Stimulated activated CD4-positive, alpha-beta T cell treated with anti-CD3 and anti-CD28 coated beads, Interleukin-12 subunit alpha, Interleukin-12 subunit beta, amount 100 ng/mL, for 24 hours (primary cell): ENCODE measurements at places on chromosomes 2 and 18.

GRCh38 chr2:230829959-230830358, 34.8 kb upstream of the ITM2C start:
- no peak for DNase-seq

DNA sequence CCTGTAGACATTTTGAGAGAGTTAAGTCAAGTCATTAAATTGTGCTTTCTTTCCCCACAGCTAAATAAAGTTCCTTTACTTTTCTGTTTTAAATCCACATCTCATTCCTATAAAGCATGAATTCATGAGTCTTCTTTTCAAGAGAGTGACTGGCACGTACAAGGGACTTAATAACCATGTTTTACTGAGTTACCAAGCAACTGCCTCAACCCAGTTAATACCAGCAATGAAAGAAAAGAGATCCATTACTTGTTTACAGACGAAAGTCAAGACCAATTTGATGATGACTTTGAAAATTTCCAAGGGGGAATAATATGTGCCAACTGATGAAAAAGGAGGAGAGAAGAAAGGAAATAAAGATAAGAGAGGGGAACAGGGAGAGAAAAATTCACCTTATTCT, 1082.5 kb upstream of the GYPC start:
- no peak for DNase-seq

DNA sequence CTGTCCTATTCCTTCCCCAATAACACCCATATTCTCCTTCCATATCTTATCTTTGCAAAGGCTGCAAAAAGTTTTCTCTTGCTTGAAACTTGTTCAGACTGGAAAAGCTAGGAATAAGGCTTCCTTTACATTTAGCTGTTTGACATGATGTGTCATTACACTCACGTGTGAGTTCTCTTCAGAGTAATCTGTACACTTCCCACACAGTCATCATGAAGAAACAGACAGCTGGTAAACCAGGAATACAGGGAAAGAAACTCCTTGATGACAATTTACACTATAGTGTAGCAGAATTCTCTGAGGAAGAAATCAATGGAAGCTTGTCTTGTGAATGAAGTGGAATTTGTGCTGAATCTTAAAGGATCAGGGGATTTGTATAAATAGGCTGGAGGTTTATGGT, 628.6 kb upstream of the CDH2 start:
- DNase-seq: no peak

DNA sequence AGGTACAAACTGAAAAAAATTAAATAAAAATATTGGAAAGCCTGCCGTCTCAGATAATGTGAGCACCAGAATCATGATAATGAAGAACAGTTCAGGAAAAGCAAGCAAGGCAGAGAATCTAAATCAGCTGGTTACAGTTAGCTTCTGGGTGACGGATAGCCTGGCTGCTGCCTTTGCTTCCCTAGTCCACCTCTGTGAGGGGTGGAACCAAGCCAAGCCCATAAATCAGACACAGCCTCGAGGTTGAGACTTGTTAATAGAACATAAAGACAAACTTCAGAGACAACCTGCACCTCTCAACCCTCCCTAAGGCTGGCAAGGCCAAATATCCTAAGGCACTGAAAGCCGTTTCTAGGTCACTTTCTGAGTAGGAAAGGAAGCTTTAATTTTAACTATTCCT, 334.7 kb upstream of the SLC39A10 start:
- DNase-seq: no peak

- DNase-seq: no peak
Observed at GRCh38 chr18:9346775-9347174, 12.2 kb downstream of the TWSG1 start.

GRCh38 chr18:54209471-54210180, 14.8 kb downstream of the MBD2 start:
- no peak for DNase-seq

GRCh38 chr2:146874260-146874658, 970.6 kb upstream of the ACVR2A start:
- DNase-seq: no peak

- no peak for DNase-seq
Observed at GRCh38 chr2:104077573-104077972, 776.3 kb upstream of the POU3F3 start.

- DNase-seq: no peak
Observed at GRCh38 chr2:143422681-143423080, 293.5 kb downstream of the ARHGAP15 start.

- peak; percentile 82 for DNase-seq
Observed at GRCh38 chr2:226800941-226801784, 1.5 kb upstream of the IRS1 start.

DNA sequence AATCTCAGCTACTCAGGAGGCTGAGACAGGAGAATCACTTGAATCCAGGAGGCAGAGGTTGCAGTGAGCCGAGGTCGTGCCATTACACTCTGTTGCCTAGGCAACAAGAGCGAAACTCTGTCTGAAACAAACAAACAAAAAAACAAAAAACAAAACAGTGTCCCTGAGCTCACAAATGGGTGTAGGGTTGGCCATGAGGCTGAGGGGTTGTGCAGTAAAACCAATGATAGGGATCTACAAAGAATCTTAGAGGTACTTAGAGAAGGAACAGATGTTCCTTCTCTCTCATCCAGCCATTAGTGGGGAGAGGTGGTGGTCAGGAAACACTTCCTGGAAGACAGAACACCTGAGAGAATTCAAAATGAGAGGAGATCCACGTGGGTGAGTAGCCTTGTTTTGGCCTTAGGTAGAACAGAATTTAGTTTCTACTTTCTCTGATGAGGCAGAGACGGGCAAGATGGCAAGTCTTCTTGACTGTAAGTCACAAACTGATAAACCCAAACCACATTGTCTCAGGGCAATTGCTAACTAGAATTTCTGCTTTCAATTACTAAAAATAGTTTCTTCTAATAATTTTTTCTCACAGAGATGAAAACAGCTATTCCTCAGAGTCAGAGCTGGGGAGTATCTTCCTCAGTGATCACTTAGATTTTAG, 61.5 kb upstream of the PPM1B start:
- DNase-seq: no peak

GRCh38 chr2:65300134-65300760, 72.6 kb downstream of the ACTR2 start:
- DNase-seq: no peak

DNA sequence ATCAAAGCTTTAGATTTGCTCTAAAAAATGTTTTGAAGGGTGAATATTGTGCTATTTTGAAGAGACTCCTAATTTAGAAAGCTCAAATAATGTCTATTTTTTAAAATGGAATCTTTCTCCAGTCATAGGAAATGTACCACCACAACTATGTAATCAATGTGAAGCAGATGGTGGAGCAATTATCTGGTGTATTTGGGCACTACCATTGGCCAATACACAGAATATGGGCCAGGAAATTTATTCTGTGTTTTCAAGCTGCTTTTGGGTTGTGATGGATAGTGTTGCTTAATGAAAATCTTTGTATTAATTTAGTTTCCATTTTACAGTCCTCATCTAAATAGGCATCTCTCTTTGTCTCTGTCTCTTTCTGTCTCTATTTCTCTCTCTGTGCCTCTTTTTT, 17.1 kb upstream of the VWC2L start:
- no peak for DNase-seq

DNA sequence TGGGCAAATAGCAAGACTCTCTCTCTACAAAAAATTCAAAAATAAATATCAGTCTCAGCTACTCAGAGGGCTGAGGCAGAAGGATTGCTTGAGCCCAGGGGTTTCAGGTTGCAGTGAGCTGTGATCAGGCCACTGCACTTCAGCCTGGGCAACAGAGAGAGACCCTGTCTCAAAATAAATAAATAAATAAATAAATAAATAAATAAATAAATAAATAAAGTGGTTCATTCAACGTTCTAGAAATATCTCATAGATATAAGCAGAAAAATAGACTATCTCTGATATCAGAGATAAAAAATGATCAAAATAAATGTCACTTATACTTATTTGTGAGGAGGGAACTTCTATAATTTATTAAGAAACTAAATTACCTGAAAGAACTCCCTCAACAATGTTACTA, 480.9 kb downstream of the FBXO15 start:
- DNase-seq: no peak

DNA sequence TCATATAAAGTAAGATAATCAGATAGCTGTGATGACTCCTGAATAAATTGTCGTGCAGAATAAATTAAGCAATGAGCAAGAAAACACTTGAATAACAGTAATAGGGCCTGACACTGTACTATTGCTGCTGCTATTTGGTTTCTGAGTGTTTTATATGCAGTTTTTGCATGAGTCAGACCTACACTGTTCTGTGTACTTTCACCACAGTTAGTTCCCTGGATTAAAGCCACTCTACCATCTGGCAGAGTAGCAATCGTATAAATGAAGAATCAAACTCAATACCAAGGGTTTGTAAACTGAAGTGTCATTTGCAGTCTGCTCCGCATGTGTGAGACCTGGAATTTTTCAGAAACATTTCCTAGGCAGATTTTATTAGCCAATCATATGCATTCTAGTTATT, 398.6 kb upstream of the CDH7 start:
- no peak for DNase-seq

DNA sequence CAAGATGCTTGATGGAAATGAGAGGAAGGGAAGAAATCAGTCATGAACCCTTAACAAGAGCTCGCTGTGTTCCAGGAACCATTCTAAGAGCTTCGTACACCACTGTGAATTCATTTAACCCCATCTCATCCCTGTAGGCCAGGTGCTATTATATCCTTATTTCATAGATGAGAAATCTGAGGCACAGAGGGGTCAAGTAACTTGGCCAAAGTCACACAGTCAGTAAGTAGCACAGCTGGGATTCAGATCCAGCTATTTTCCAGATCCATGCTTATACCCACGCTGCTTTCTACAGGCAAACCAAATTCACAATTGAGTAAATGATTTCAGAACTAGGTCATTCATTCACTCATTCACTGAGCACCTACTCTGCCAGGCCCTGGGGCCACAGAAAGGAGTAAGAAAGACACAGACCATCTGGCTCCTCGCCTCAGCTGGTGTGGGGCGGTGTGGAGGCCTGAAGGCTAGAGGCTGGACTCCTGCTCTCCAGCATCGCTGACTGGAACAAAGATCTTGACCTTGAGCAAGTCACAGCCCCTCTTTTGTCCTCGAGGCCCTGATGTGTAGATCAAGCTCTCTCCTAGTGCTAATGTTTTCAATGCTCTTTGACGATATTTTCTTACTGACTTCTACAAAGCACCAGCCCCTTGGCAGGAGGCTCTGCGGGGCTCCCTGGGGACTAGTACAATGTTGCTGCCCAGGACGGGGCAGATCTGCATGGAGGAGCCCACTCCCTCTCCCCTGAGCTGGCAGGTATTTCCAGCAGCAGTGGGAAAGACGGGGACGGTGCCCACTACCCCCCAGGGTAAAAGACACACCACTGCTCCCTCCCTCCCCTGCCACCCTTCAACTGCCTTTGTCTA, 26.5 kb downstream of the STEAP3 start:
- DNase-seq: no peak

GRCh38 chr2:73283545-73284295, 558 bp downstream of the FBXO41 start:
- peak; percentile 41 for DNase-seq

DNA sequence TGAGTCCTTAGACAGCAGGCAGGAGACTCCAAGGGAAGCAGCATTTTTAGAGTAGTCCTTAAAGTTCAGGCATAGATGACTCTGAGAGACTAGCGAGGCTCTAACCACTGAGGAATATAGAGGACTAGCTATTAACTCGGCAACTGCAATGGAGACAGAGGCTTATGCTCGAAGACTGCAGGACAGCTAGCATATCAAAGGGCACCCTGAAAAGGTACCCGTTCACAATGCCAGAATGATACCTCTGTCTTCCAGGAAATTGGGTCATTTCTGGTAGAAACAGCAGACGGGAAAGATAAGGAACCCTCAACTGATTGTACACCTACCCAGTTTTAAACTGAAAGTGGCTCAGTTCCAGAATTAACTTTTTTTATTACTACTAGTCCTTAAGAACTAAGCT, 1204.0 kb upstream of the ZEB2 start:
- no peak for DNase-seq

- no peak for DNase-seq
Observed at GRCh38 chr2:239189711-239190131, 211.1 kb downstream of the HDAC4 start.

DNA sequence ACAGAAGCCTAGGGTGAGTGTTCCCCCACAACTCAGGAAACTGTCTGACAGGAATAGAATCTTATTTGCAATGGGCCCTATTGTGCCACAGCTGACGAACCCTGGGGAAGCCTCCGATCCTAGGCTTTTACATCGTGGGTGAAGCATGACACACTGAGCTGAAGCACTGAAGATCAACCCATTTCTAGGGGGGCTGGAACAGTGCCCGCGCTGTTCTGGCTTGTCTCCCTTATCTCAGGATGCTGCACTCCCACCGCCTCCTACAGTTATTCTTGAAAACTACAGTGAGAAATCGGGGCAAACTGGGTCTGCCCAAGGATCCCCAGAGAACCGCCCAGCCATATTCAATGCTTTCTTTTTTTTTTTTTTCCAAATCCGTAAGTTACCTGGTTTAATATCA, 41.1 kb downstream of the NETO1 start:
- DNase-seq: no peak

GRCh38 chr18:71471963-71472725, 1072.0 kb downstream of the CBLN2 start:
- DNase-seq: no peak

DNA sequence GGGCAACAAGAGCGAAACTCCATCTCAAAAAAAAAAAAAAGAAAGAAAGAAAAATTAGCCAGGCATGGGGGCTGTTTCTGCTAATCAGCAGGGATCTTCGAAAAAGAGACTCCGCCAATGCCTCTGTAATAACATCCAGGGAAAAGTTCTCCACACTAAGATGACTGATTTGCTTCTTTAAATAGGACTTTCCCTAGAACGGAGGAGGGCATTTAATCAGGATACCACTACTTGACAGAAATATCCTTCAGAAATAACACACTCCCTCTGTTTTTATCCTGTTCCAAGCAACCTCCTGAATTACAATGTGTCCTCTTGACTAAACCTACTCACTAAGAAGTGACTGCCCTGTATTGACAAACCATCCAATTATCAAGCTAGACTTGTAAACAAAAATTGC, 21.7 kb downstream of the REV1 start:
- no peak for DNase-seq

DNA sequence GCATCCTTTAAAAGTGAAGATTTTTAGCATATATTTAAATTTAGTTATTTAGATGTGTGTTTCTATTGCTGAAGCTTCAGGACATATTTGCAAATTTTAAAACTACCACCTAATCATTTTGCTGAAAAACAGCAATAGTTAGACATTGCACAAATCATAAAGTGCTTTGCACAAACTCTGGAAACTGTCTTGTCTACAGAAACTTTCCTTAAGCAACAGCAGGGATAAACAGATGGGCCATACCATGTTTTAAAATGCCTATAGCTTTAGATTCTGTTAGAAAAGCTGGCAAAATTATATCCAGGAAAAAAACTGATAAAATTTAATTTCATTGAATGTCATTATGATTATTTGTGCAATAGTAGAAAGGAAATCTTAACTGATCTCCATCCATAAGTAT, 1313.9 kb upstream of the ACVR2A start:
- DNase-seq: no peak

- peak; percentile 9 for DNase-seq
Observed at GRCh38 chr2:58042486-58042970, 4.1 kb upstream of the VRK2 start.
